ENCODE measurements at places on chromosomes 3 and 15. TPM values are rescaled to one million over a fixed set of nuclear protein-coding genes. Genes with fewer than 3 reads are reported as not detected.
A peak's percentile ranks its signal among the peaks of the same experiment; 100 is the strongest.

DNA sequence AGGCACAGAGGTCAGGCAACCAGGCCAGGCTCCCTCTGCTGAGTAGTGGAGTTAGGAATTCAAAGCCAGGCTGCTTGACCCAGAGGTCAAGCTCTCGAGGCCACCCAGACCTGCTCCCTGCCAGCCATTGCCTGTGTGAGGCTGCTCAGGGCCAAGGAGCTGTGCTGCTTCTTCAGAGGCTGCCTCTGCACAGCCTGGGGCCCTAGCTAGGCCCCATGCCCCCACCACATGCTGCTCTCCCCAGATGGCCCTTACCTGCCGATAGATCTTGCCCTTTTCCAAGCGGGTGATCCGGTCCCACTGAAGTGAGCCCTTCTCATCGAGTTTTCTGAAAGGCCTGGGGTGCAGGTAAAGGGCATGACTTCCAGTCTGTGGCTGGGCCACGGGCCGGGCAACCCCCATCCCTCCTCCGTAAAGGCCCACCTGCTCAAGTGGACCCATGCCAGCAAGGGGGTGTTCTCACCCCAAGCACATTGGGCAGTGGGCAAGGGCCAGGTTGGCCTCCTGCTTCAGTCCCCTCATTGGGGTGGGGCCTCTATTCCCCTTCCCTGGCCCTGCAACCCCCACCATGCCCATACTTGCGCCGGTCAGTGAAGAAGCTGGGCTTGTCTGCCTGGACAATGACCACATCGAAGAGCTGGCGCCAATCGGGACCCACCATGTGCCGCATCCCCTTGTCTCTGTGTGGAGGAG is 6.5 kb downstream of the NT5DC2 start:
- no peak for DNase-seq

GRCh38 chr3:46965151-46965550 is 11.4 kb downstream of the CCDC12 start:
- peak; percentile 26 for DNase-seq

DNA sequence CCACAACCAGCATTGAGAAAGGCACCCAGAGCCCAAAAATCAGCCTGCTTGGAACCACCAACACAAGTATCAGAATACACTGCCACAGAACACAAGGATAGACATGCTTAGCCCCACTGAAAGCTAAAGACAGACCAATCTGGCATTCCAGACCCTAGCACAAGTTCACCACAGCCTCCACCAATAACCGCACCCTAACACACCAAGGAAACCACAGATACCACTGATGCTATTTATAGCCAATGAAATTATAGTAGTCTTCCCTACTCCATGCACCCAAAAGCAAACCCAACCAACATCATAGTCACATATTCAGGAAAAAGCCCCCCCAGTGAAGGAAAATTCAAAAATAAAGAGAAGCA is 83.9 kb upstream of the STT3B start:
- no peak for DNase-seq

The NKIRAS1 gene
- total RNA-seq: 14.9 TPM

GRCh38 chr3:169668072-169668956 is 4.8 kb upstream of the MECOM start:
- peak; percentile 47 for DNase-seq

- peak; percentile 40 for DNase-seq
Measured at GRCh38 chr3:58333206-58334012, 717 bp downstream of the PXK start.

The CDHR4 gene
- not detected for total RNA-seq

The SV2B gene
- total RNA-seq: not detected

- no peak for DNase-seq
Measured at GRCh38 chr3:188146219-188146618, 7.7 kb upstream of the LPP start.

GRCh38 chr3:116776880-116777785 is 67.6 kb downstream of the TUSC7 start:
- DNase-seq: peak; percentile 34

Data from PC-3 (cell line).